ENCODE measurements at places on chromosomes 3 and 15. TPM values are rescaled to one million over a fixed set of nuclear protein-coding genes. Genes with fewer than 3 reads are reported as not detected.
A peak's percentile ranks its signal among the peaks of the same experiment; 100 is the strongest.

- no peak for DNase-seq
These were observed 46.8 kb downstream of the KBTBD8 start for GRCh38 chr3:67044955-67045354.

DNA sequence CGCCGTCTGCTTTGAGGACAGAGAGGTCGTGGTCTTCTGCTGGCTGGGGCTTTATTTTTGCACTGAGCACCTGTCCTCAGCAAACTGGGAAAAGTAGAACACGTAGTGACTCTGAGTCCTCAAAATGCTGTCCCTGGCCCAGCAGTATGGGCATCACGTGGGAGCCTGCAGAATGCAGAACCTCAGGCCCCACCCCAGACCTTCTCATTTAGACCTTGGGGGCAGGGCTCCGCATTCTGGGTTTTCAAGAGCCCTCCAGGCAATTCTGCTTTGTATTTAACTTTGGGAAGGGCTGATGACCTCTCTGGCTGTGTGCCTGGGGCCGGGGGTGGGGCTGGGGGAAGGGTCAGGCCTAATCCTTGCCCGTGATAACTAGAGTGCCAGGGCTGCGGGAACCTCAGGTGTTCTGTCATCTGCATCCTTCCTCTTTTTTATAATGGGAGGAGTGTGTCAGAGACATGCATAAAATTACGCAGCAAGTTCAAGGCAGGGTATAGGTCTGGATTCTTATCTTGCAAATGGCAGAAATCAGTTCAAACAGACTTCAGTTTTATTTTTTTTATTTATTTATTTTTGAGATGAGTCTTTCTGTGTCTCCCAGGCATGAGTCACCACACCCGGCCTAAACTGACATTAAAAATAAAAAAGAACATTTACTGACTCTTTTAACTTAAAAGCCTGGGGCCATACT is 11.1 kb downstream of the SLC6A6 start:
- DNase-seq: peak; percentile 82

- DNase-seq: peak; percentile 61
These were observed 78.0 kb downstream of the CHCHD6 start for GRCh38 chr3:126781889-126782491.

DNA sequence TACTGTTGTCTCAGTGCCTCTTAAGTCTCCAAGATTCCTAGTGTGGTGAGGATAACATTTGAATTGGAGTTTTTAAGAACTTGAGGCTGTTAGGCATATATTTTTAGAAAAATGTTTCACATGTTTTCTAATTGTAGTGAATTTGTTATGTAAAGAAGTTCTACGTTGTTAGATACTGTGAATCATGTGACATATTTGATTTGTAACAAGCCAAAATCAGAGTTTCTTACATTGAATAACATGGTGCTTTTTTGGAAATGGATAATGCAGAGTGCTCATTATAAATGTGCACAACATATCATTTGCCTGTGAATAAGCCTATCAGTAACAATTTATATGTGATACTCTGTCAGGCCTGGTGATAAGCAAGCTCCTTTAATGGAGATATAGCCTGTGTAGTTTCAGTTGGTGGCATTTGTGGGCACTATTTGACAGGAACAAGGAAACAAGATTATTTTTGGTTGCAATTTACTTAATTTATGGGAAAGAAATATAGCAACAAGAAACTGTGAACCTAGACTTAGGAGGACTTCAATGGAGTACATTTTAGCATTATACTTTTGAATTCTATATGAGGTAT is 328.8 kb downstream of the ARPP21 start:
- no peak for DNase-seq

DNA sequence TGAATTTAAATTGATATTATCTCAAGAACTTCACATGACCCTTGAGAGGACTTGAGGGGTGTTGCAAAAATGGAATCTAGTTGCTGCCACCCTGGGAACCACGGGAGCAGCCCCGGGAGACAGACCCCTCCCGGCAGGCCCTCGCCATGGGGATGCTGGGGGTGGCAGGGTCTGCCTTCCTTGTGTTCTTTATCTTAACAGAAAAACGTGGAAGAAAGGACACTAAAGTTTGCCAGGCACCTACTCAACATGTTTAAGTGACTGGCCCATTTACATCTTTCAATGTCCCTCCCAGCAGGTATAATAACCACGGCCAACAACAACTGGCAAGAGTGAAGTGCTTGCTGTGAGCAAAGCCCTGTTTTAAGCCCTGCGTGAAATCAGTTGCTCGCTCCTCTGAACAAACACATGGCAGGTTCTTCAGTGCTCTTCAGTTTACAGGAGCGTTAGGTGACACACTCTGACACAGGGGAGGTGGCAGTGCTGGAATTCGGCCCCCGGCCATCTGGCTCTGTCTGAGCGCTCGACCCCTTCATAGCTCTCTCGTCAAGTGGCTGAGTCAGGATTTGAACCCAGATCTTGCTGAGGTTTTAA is 112.5 kb downstream of the ASB7 start:
- no peak for DNase-seq

GRCh38 chr3:121659586-121659985 is 1.1 kb downstream of the HCLS1 start:
- no peak for DNase-seq

- DNase-seq: no peak
These were observed 37.1 kb upstream of the SLC25A36 start for GRCh38 chr3:140904521-140904920.

DNA sequence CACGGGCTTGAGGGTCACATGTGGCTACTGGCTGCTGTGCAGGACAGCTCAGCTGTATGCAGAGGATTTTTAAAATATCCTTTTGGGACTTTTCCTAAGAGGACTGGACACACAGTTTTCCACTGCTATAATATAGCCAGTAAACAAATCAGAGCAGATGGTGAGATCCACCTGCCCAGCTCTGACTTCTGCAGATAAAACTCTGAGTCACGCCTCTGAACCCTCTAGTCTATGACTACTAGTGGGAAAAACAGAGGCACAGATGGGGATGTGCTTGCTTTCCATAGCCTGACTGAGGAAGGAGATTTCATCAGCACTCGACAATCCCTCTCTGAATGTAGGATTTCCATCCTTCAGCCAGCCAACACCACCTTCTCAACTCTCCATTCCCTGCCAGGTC is 45.1 kb downstream of the COLQ start:
- no peak for DNase-seq

- no peak for DNase-seq
These were observed 434.9 kb upstream of the THRB start for GRCh38 chr3:24929521-24929920.

GRCh38 chr3:197951392-197951990 is 1.5 kb downstream of the RPL35A start:
- no peak for DNase-seq

GRCh38 chr15:68310178-68310803 is 32.7 kb downstream of the FEM1B start:
- DNase-seq: no peak

- no peak for DNase-seq
These were observed 65.1 kb downstream of the HMCES start for GRCh38 chr3:129343643-129344360.

GRCh38 chr3:59775761-59776325 is 726.0 kb upstream of the CFAP20DC start:
- DNase-seq: no peak

DNA sequence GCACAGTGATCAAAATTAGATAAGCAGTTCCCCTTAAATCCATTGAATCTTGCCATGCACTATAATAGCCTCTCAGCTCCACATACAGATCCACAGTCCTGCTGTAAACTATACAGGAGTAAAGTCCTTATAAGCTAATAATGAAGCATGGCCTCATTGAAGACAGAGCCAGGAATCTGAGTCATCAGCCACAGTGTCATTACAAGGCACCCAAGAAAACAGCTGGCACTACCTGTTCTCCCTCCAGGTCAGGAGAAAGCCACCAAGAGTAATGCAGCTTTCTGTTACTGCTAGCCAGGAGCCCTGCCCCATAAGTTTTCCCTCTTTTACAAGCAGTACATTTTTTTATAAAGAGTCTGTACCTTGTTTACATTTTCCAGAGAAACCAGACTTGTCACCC is 27.3 kb downstream of the WDR49 start:
- no peak for DNase-seq

- no peak for DNase-seq
These were observed 30.7 kb downstream of the MBNL1 start for GRCh38 chr3:152299249-152299976.

- peak; percentile 60 for DNase-seq
These were observed 210.2 kb downstream of the THSD4 start for GRCh38 chr15:71325481-71325880.

- DNase-seq: no peak
These were observed 5.1 kb downstream of the NPTN start for GRCh38 chr15:73628102-73628501.

- peak; percentile 56 for DNase-seq
These were observed 162.4 kb upstream of the CGNL1 start for GRCh38 chr15:57213862-57214261.

DNA sequence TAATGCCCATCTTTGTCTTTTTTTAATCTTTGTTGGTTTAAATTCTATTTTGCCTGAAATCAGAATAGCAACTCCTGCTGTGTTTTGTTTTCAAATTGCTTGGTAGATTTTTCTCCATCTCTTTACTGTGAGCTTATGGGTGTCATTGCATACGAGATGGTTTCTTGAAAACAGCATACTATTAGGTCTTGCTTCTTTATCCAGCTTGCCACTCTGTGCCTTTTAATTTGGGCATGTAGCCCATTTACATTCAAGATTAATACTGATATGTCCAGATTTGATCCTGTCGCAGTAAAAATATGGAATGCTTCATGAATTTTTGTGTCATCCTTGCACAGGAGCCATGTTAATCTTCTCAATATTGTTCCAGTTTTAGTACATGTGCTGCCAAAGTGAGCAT is 316.6 kb downstream of the CGGBP1 start:
- no peak for DNase-seq

GRCh38 chr15:93189561-93189960 is 100.5 kb upstream of the RGMA start:
- DNase-seq: no peak

DNA sequence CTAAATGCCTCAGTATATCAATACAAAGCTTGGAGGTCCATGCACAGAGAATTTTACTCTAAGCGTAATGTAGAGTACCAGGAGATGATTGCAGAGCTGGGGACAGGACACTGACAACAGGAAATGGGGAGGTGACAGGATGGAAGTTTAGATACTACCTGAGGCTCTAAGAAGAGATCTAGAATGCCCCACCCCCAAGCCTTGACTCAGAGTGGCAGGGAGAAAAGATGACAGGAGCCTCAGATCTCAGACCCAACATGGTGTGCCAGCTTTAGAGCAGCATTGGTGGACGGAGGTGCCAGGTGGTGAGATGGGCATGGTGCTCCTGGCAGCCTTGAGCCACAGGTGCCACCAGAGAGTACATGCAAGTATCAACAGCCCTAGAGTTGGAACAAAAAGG is 62.5 kb downstream of the LYZL4 start:
- no peak for DNase-seq

DNA sequence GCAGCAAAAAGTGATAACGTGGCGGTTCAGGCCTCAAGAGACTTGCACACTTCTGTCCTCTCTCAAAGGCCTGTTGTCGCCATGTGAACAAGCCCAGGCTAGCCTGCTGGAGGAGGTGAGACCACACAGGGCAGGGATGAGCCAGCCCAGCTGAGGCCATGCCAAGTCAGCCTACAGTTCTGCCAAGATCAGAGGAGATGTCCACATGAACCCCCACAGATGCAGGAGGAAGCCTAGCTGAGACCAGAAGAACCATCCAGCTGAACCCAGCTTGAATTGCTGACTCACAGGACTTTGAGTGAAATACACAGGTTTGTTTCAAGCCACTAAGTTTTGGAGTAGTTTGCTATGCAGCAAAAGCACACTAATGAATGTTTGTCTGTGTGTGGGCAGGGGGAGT is 50.3 kb upstream of the SEC13 start:
- DNase-seq: no peak

CYP8B1 gene
- total RNA-seq: not detected

DPPA2 gene
- total RNA-seq: not detected

LYZL4 gene
- not detected for total RNA-seq

SQOR gene
- total RNA-seq: 25.7 TPM

KLF15 gene
- total RNA-seq: 0.84 TPM

CD96 gene
- total RNA-seq: not detected

GABRR3 gene
- total RNA-seq: not detected

DOCK3 gene
- total RNA-seq: 0.13 TPM

REC114 gene
- total RNA-seq: not detected
